ENCODE measurements at places on chromosomes 13 and 19.

DNA sequence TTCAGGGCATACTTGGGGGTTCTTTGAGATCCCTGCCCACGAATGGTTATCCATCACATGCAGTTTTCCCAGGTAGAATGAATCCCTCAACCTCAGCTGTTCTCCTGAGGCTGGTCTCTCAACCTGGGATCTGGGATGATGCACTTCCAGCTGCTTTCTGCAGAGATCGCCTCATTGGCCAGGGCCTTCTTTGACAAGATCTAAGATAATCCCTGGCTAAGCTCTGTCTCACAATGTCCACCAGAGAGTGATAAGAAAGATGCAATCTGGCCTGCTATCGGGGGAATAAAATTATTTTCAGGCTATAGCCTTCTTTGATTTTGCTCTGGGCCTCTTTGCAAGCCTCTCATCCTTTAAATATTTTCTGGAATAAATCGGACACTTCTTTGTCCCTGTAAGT lies 1021.1 kb downstream of the EFNB2 start:
- no peak for DNase-seq

- no peak for DNase-seq
These were observed 346.6 kb downstream of the TBC1D4 start for GRCh38 chr13:75135325-75135825.

DNA sequence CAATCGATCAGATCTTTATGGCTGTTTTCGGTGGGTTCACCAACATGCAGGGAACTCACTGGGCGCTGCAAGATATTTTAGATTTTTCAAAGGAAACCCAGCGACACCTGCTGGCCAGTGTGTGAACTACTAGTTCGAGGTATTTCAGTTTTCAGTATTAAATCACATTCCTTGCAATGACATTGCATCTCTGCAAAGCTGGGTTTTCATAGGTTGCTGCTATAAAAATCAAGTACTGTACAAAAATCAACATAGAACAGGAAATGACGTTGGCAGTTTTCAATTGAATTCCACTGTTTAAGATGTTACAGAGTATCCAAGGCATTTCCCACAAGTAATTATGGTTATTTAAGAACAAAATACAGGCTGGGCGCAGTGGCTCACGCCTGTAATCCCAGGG lies 17.6 kb downstream of the LIG1 start:
- peak; percentile 18 for DNase-seq

GRCh38 chr19:55488986-55489710 lies 912 bp downstream of the SSC5D start:
- no peak for DNase-seq

GRCh38 chr13:98004107-98004506 lies 50.6 kb downstream of the IPO5 start:
- DNase-seq = no peak

GRCh38 chr19:35805526-35806102 lies 7.0 kb downstream of the PRODH2 start:
- no peak for DNase-seq

DNA sequence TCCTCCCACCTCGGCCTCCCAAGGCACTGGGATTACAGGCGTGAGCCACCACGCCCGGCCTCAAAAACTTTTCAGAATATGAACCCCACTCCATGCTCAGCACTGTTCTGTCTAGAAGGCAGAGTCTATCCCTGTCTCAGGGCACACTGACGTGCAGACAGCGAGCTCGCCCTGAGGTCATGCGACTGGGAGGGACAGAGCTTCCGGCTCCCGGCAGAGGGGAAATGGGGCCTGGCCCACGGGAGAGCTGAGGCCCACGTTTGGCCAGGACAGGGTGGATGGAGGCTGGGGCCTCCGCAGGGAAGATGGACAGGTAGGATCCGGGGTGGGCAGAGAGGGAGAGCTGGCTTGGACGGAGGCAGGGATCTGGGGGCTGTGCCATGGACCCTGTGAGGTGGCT lies 2.8 kb upstream of the AZU1 start:
- no peak for DNase-seq

GRCh38 chr13:112779856-112780604 lies 90.2 kb downstream of the ATP11A start:
- DNase-seq = no peak

GRCh38 chr19:19263886-19264487 lies 9.1 kb downstream of the TM6SF2 start:
- DNase-seq = no peak

- DNase-seq = no peak
These were observed 325.9 kb downstream of the NDFIP2 start for GRCh38 chr13:79806821-79807220.

DNA sequence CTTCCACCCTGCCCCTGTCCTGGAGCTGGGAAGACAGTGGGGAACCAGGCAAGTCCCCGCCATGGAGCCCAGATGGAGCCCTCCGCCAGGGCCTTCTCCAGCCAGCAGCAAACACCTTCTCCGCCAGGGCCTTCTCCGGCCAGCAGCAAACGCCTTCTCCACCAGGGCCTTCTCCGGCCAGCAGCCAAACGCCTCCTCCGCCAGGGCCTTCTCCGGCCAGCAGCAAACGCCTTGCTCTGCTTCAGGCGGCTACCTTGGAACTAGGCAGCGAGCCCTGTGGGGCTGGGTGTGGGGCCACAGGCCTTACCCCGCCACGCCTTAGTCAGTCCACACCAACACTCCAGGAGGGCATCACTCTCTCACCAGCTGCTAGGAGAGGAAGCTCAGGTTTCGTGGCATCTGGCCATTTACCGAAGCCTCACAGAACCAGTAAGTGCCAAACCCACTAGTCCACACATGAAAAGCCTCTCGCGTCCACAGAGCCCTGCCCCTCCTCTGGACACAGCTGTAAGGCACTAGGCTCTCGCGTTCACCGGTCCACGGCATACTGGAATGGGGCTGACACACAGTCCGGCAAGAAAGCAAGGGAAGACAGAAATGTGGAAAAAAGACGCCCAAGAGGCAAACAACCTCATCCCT lies 41.0 kb downstream of the MLLT1 start:
- DNase-seq = no peak

- DNase-seq = no peak
These were observed 3.0 kb downstream of the CNFN start for GRCh38 chr19:42386974-42387707.

DNA sequence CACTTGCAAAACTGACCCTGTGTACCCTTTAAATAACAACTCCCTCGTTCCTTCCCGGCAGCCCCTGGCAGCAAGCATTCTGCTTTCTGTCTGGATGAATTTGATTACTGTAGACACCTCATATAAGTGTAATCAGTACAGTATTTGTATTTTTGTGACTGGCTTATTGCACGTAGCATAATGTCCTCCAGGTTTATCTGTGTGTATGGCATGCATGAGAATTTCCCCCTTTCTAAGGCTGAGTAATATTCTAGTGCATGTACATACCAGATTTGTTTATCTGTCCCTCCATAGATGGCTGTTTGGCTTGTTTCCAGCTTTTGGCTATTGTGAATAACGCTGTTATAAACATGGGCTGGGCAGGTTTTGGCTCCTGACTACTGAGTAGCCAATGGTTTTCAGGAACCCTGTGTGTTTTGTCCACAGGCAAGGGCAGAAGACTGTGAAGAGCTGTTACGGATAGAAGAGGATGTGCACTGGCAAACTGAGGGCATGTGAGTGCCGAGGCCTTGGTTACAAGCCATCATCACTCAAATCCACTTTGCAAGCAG lies 98.0 kb downstream of the ESD start:
- no peak for DNase-seq

- no peak for DNase-seq
These were observed 351.9 kb downstream of the EFNB2 start for GRCh38 chr13:106183410-106184065.

- DNase-seq = no peak
These were observed 116.6 kb downstream of the PCDH17 start for GRCh38 chr13:57748096-57748495.

DNA sequence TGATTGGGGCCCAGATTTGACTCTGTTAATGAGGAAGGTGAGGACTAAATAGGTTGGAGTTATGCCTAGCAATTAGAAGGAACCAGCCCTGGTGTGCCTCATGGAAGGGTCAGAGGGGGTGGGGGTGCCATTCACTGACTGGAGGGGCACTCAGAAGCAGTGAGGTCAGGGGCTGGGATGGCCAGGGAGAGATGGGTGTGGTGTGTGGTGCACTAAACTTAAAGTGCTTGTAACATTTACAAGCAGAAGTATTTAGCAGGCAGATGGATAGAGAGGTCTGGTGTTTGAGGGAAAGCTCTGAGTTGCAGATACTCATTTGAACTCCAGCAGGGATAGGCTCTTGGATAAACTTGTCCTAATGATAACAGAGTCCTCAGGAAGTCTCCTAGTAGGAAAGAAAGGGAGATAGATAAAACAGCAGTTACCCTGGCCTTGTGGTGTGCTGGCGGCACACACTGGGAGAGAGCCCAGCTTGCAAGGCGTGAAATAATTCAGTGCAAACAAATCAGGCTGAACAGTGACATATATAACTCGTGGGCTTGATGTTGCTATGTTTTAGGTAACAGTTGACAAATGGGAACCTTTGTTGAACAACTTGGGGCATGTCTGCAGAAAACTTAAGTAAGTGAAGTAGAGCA lies 20.0 kb upstream of the UPF3A start:
- no peak for DNase-seq

GRCh38 chr13:59829690-59830089 lies 334.0 kb downstream of the DIAPH3 start:
- no peak for DNase-seq

DNA sequence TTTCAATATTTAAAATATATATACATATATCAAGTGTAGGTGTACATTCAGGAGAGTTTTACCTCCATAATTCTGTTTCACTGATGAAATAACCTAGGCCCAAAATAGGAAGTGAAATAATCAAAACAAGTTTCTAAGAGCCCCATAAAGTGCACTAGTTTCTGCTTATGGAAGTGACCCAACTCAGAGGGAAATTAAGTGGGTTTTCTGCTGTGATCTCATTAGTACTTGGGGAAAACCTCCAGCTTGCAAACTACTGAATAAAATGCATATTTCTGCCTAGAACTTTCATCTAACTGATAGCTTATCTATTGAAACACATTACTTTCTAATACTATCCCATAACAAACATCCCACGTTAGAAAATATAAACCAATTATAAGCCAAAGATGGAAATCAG lies 45.4 kb upstream of the MIR17HG start:
- DNase-seq = no peak

DNA sequence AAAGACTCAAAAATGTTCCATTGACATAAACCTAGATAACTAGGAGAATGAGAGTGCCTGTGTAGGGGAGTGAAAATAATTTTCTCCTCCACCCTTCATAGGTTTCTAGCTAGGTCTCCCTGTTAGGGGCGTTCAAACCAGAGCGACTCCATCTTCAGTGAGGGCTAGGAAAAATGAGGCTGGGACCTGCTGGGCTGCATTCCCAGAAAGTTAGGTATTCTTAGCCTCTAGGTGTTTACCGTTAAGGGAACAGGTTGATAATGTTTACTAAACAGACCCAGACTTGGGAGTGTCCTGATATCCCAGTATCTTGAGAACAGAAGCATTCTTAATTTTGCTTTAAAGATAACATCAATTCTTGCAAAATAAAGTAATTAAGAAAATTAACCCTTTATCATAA lies 20.1 kb downstream of the PABPC3 start:
- no peak for DNase-seq

DNA sequence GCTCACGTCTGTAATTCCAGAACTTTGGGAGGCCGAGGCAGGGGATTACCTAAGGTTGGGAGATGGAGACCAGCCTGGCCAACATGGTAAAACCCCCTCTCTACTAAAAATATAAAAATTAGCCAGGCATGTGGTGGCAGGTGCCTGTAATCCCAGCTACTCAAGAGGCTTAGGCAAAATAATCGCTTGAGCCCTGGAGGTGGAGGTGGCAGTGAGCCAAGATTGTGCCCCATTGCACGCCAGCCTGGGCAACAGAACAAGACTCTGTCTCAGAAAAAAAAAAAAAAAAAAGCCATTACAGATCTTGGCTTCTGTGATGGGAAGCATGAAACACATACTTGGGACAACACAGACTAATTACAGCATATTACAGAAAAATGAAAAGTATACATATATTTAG lies 1404.5 kb upstream of the SPRY2 start:
- no peak for DNase-seq

- DNase-seq = no peak
These were observed 74.3 kb upstream of the ATP12A start for GRCh38 chr13:24605923-24606372.

GRCh38 chr19:32405431-32406160 lies at the start of gene DPY19L3:
TSS of gene DPY19L3 (plus strand) at chr19:32405770. CDS start at chr19:32408254, 2,484 bp downstream.
- peak; percentile 78 for DNase-seq

DNA sequence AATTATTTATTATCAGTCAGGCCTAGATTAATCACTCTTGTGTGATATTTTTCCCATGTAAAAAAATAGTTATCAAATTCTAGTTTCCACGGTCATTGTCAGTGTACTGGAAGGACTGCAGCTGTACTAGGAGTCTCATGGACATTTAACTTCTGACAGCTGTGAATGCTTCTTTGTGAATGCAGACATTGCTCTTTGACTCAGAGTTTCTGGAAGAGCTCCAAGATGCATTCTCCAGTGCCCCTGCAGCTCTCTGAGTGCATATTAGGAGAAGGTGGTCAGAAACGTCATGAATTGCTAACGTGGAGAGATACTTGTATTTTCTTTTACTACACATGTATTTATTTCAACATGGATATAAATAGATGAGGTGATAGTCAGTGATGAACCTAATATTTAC lies 9.7 kb upstream of the SLITRK5 start:
- no peak for DNase-seq

DNA sequence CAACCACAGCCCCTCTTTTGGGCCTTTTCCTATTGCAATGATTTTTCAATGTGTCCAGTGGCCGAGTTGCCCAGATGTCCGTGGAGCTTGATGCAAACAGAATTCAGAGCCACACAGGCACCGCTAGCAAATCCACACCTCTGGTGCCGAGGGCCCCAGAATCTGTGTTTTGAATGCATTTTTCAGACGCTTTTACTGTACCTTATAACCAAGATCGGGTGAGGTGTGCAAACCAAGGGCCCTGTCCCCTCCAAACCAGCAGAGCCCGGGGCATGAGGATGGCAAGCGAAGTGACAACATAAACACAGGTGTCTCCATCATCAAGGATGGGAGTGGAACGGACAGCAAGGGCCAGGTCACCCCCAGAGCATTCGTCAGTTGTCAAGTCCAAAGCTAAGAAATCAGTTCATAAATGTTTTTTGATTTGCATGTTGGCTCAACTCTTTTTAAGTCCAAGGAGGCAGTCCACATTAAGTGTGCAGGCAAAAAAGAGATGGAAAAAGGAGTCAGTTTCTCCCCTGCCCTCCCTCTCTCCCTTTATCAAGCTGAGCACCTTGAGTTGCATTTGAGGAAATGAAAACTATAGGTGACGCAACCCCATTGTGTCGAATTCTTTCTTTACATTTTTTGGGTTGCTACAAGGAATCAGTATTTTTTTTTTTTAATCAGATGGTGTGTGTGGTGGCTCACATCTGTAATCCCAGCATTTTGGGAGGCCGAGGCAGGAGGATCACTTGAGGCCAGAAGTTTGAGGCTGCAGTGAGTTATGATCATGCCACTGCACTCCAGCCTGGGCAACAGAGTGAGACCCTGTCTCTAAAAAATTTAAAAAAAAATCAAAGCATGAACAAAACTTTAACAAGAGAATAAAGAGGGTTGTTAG lies 2.9 kb downstream of the CCDC8 start:
- DNase-seq = no peak

GRCh38 chr13:37369616-37370015 lies 229.0 kb downstream of the POSTN start:
- no peak for DNase-seq

- no peak for DNase-seq
These were observed 52.3 kb upstream of the PARP4 start for GRCh38 chr13:24564881-24565280.

GRCh38 chr13:35496761-35497386 lies 20.4 kb upstream of the MAB21L1 start:
- DNase-seq = no peak
